ENCODE measurements at places on chromosomes 1 and 21.
A peak's percentile ranks its signal among the peaks of the same experiment; 100 is the strongest.

- no peak for DNase-seq
Observed at GRCh38 chr1:228691926-228692325, 43.4 kb upstream of the RHOU start.

- DNase-seq: no peak
Observed at GRCh38 chr1:27383039-27383605, at the start of gene CD164L2. TSS of gene CD164L2 (minus strand) at chr1:27383333. CDS start at chr1:27383239, 94 bp downstream.

DNA sequence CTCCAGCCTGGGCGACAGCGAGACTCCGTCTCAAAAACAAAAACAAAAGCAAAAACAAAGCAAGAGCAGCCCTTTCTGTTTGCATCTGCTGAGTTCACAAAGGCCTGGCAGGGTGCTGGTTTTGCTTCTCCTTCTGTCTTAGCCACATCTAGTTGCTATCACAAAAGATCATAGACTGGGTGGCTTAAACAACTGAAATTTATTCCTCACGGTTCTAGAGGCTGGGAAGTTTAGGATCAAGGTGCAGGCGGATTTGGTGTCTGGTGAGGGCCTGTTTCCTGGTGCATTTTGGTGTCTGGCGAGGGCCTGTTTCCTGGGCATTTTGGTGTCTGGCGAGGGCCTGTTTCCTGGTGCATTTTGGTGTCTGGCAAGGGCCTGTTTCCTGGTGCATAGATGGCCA is 471.3 kb downstream of the CAMTA1 start:
- no peak for DNase-seq

- DNase-seq: no peak
Observed at GRCh38 chr1:40564913-40565312, 33.5 kb downstream of the ZNF684 start.

GRCh38 chr1:60759291-60759690 is 323.1 kb upstream of the NFIA start:
- no peak for DNase-seq

- DNase-seq: no peak
Observed at GRCh38 chr1:220775240-220775853, 11.4 kb upstream of the MTARC1 start.

DNA sequence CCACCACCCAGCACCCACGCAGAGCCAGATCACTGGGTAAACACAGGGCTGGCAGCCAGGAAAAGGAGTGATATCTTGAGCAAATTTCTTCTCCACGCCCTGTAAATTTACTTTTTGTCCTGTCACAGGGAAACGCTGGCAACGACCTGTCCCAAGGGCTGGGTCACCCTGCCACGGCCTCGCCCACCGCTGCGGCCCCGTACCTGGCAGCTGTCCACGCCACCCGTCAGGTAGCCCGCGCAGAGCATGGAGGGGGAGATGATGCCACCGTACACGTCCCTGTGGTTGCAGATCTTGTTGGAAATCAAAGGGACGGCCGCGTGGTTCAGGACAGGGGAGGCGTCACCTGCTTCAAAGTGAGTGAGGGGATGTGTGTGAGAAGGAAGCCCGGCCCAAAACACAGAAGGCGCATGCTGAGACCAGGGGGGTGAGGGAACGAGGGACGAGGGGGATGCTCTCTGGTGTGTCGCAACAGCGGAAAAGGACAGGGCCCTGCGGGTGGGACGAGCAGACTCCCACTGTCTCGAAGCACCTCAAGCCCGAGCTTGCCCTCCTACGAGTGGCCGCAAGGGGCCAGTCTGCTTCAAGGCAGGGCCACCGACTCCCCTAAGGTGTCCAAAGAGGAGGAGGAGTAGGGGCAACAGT is 10.1 kb upstream of the TFF1 start:
- DNase-seq: no peak

DNA sequence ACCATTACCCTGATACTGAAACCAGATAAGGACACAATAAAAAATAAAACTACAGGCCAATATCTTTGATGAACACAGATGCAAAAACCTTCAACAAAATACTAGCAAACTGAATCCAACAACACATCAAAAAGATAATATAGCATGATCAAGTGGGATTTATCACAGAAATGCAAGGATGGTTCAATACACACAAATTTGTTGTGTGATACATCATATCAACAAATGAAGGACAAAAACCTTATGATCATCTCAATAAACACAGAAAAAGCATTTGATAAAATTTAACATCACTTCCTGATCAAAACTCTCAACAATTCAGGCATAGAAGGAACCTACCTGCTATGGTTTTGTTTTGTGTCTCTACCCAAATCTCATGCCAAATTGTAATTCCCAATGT is 74.3 kb upstream of the VANGL1 start:
- no peak for DNase-seq

DNA sequence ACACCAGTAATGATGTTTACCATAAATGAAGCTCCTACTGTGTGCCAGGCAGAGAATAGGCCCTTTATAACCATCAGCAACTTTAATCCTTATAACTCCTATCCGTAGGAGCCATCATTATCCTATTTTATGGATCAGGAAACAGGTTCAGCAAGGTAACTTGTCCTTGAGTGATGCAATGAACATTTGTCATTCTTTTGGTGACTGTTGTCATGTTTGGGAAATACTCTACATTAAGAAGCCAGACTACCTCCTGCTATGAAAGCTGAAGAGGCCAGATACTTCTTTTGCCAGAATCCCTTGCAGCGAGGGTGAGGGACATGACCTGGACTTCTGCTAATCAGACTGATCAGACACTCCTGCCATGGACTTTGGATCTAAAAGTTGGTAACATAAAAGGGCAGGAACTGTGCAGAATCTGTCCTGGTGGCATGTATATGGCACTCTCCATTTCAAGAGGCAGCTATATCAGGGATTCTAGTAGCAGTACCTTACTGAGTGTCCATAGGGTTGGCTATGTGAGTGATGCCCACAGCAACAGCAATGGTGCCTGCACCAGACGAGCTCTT is 33.1 kb upstream of the SRRM1 start:
- no peak for DNase-seq

- DNase-seq: peak; percentile 62
Observed at GRCh38 chr1:235513495-235514366, 9.5 kb upstream of the B3GALNT2 start.

DNA sequence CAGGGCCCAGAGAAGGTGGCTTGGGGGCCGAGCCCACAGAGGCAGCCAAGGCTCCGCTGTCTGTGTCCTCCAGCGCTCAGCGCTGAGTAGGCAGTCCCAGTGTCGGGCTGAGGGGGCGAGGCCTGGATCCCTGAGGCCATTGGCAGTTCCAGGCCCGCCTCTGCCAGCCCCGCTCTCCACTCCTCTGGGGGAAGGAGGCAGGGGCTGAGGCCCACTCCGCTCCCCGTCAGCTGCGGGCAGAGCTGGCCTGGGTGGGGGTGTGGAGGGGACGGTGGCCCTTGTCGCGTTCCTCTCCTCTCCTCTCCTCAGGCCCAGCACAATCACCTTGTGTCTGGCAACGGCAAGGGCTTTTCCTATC is 132.8 kb downstream of the CASZ1 start:
- no peak for DNase-seq

DNA sequence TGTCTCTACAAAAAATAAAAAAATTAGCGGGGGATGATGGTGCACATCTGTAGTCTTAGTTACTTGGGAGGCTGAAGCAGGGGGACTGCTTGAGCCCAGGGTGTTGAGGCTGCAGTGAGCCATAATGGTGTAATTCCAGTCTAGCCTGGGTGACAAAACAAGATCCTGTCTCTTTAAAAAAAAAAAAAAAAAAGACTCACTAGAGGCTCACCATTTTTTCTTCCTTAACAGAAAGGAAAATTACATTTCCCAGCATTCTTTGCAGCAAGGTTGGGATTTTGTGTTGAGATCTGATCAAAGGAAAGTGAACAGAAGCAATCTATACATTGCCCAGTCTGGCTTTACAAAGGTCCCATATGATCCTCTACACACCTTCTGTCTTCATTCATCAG is 21.5 kb downstream of the GFI1 start:
- no peak for DNase-seq

- no peak for DNase-seq
Observed at GRCh38 chr1:6899621-6900020, 114.4 kb downstream of the CAMTA1 start.

DNA sequence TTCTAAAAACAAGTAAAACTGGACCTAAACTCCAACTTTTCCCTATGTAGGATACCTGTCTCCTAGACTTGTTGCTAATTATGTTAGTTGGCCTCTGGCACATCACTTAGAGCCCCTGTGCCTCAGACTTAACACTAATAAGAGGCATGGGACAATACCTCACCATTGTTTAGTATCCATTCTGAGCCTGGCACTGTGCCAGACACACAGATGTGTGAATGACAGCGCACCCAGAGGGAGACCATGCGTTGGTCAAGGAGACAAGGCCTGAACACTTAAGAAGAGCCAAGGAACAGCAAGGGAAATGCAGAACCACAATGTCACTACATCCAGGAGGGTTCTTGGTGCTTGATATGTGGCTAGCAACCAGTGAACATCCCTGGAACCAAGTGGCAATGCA is 189.1 kb downstream of the FGGY start:
- DNase-seq: no peak

DNA sequence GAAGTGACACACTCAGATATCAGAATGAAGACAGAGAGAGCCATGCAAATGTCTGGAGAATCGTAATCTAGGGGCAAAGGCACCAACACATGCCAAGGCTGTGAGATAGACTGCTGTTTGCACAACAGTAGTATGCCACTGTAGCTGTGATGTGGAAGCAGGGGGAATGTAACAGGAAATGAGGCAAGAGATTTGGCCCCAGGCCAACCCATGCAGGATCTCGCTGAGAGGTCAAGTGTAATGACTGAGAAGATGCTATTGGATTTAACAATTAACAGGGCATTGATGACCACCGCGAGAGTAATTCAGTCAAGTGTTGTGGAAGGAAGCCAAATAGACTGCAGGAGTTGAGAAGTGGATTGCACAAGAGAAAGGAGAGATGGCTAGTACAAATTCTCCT is 107.3 kb upstream of the ST6GALNAC5 start:
- DNase-seq: peak; percentile 11

- DNase-seq: peak; percentile 93
Observed at GRCh38 chr1:17569200-17570139, 30.0 kb downstream of the ARHGEF10L start.

GRCh38 chr21:26818906-26819305 is 26.3 kb downstream of the ADAMTS1 start:
- DNase-seq: no peak

DNA sequence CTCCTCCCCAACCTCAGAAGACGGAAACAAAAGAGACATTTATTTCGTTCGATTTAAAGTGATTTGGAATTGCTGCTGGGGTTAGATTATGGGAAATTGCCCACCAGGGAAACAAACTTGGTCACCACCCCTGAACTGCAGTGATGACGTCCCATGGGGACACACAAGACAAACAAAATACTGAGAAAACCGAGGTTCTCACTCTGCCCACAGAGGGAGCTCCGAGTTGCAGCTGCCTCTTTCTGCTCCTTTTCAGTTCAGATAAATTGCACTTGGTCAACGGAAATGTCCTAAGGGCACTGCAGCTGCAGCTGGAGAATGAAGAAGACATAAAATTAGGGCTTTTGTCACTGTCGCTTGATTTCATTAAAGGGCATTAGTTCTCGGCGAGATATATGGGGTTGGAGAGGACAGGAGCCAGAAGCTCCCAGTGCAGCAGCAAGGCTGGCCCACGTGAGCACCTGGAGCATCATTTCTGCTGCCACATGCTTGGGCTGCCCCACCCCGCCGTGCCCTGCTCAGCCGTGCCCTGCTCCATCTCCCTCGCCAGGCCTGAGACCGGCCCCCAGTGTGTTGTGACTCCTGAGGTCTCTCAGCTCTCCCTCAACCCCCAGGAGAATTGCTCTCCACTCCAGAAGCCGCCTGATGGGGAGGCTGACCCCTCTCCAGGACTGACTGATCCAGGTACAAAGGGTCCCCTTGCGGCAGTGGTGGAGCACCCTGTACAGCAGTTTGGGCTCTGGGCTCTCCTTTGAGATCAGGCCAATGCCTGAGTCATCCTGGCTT is 231.7 kb upstream of the AJAP1 start:
- DNase-seq: no peak

GRCh38 chr1:184954232-184954995 is 19.9 kb downstream of the NIBAN1 start:
- no peak for DNase-seq

DNA sequence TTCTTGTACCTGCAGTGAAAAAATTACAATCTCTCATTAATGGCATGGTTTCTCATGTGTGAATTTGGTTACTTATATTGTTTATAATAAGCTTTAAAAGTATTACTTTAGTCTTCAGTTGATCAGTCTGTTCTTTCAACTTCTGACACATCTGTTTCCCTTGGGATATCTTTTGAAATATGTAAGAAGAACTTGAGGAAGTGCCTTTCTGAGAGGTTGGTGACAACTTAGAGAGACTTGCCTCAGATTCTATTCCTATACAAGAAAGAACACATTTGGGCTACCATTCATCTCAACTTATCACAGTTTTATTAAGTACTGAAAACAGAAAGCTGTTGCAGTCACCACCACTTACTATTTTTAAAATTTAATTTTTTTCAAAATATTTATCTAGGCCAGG is 8.1 kb downstream of the AKNAD1 start:
- DNase-seq: no peak

GRCh38 chr21:31124010-31124409 is 85.7 kb upstream of the KRTAP19-8 start:
- DNase-seq: no peak

DNA sequence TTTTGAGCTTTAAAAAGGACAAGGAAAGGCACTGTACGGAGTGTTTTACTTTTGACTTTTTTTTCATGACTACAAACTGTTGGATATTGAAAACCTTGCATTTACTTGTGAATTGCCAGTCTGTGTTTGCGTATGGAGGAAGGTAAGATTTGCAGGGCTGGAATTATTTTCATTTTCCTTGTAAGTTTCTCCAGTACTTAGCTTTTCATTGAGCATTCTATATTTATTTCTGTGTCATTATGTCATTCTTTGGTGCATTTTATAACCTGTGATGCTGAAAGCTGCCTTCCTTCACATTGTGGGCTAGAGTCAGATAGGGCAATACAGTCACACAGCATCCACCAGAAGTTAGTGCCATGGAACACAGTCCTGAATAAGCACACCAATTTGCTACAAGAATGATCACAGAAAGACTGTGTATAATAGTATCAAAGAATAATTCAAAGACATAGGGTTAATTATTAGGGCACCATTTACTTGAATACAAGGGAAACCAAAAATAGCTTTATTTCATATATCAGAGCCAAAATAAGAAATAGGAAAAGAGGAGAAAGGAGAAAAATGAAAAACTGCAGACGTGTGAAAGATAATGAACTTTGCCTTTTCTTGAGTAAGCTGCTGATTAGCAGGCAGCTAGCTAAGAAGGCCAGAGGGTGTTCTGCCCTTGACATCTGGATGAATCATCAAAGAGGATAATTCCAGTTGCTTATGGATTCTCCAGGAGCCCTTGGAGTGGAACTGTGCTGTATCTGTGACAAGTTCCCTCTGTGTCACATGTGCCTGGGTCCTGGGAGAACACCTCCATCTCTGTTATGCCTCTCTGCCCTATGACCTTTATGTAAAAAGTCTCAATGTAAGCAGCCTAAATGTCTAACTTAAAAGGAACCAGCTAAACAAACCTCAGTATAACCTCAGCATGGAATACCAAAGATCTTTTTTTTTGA is 8.0 kb upstream of the FAM20B start:
- DNase-seq: no peak

GRCh38 chr21:43736224-43736883 is 17.4 kb downstream of the PDXK start:
- DNase-seq: no peak

DNA sequence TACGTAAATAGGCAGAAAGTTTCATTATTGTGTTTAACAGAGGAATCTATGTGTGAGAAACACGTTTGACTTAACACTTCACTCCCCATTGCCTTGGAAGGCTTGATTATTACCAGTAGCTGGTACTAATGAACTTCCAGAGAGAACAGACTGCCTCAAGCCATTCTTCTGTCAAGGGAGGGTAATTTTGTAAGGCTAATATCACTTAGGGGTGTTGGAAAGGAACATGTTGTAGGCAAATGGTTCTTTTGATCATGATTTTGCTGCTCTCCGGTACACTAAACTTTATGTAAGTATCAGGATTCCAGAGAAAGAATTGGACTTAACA is 1.8 kb downstream of the LAMC1 start:
- DNase-seq: no peak

All from HS-27A (cell line).